A673 (cell line): ENCODE measurements at places on chromosomes 2 and 18.

DNA sequence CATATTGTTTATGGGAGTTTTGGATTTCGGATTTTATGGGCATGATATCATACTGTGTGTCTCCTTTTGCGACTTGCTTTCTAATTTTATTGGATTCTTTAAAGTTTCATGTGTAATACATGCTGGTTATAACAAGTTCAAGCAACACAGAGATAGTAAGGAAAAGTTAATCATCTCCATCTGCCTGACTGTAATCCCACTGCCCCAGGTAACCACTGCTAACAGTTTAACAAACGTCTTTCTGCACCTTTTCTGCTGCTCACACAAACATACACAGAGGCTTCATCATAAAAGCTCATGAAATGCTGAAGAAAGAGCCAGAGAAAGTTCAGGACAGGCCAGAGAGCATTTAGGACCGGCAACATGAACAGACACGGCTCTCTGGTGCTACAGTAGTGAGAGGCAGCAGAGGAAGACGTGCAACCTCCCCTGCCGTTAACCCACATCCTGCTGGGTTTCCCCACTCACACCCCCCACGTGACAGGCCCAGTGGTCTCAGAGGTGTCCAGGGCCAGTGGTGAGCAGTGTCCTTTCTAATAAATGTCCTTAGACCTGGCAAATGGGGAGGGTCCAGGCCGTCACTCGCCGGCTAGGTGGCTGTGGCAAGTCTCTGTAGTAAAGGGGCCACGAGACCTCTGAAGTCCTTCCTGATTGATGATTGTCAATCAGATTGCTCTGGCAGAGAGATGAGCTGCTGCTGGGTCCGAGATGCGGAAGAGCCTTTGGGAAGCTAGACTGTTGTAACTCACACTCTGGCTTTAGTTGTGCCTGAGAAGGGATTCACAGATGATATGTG is 43.0 kb upstream of the SLC1A4 start:
- no peak overlapping the region for H3K4me3 ChIP-seq
- no peak overlapping the region for H3K27ac ChIP-seq
- H3K27me3 ChIP-seq: no peaks in the 10 kb centered on the region
- no peak for DNase-seq

GRCh38 chr2:54084600-54084999 is 30.8 kb upstream of the ACYP2 start:
- no peaks in the 10 kb centered on the region for H3K36me3 ChIP-seq
- no peak for DNase-seq
- no peak overlapping the region for H3K27ac ChIP-seq
- no peaks in the 10 kb centered on the region for H3K27me3 ChIP-seq

DNA sequence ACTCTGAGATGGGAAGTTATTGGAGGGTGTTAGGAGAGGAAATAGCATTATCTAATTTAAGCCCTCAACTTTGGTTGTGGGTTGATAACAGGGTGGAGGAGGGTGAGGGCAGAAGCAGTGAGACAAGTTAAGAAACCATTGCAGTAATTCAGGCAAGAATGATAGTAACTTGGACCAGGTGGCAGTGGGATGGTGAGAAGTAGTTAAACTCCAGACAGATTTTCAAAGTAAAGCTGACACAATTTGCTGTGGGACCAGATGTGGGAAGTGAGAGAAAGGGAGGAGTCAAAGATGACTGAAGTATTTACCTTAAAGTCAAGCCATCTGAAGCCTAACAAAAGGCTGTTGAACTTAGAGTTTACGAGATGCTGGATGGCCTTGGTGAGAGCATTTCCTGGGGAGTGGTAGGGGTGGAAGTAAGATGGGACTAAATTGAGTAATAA is 163.2 kb upstream of the KLF7 start:
- H3K4me3 ChIP-seq: no peak overlapping the region
- H3K4me1 ChIP-seq: no peaks in the 10 kb centered on the region
- no peaks in the 10 kb centered on the region for H3K36me3 ChIP-seq
- H3K27me3 ChIP-seq: no peaks in the 10 kb centered on the region

GRCh38 chr2:143071185-143071876 is 57.9 kb upstream of the ARHGAP15 start:
- no peaks in the 10 kb centered on the region for H3K27me3 ChIP-seq
- H3K27ac ChIP-seq: no peak overlapping the region
- H3K4me3 ChIP-seq: no peak overlapping the region
- no peak for DNase-seq

DNA sequence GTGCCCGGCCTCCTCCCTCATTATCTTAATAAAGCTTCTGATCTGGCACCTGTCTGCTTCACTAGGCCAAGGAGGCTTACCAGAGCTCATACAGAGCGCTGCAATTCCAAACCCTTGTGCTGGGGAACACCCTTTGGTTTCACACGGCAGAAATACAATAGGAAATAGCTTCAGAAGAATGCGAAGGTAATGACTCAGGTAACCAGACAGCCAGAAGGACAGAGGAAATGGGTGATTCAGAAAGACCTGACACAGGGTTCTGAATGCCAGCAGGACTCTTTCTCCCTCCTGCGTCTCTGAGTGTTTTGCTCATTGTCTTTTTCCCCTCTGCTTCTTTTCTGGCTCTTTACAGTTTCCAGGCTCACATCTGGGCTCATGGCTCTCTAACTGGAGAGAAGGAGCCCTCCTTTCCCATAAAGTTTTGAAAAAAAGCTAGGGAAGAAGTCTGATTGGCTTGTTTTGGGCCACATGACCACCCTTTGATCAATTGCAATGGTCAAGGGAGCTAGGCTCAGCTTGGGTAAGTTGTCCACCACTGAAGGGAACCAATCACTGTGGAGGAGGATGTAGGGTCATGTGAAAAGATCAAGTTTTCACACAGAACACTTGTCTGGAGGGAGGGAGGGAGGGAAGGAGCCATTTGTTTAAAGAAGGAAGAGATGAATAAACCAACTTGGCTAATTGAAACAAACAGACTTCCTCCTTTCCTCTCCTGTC is 90.5 kb upstream of the UPP2 start:
- no peaks in the 10 kb centered on the region for H3K36me3 ChIP-seq
- no peaks in the 10 kb centered on the region for H3K4me1 ChIP-seq
- no peak overlapping the region for H3K4me3 ChIP-seq

DNA sequence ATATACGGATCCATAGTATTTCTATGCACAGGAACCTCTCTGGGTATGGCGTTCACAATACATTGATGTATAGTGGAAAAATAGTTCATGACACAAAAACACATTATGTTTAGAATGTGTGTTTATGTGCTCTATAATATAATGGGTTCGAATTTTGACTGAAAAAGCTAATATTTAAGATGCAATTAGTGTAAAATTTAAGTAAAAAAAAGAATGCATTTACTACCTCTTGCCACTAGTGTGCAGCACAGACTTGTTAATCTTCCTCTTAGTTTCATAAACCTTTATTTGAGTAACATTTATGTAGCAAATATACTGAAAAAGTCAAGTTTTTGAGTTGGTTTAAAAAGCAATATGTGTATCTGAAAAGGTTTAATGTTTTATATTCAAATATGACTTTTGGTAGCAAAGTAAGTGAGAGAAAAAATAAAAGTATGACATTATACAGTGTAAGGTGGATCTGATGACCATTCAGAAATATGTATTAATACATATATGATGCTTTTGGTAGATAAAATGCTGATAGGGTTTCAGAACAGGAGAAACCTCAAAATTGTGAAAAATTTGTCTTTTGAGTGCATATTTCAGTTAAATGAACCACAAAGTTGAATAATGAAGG is 49.4 kb downstream of the CCDC102B start:
- H3K36me3 ChIP-seq: no peaks in the 10 kb centered on the region
- peaks cover 27% of the 10 kb centered on the region for H3K4me1 ChIP-seq
- no peaks in the 10 kb centered on the region for H3K27me3 ChIP-seq
- DNase-seq: peak; percentile 49
- H3K27ac ChIP-seq: no peak overlapping the region

GRCh38 chr2:11102466-11102865 is 52.8 kb upstream of the SLC66A3 start:
- no peak overlapping the region for H3K27ac ChIP-seq
- no peaks in the 10 kb centered on the region for H3K27me3 ChIP-seq
- H3K36me3 ChIP-seq: no peaks in the 10 kb centered on the region
- no peaks in the 10 kb centered on the region for H3K4me1 ChIP-seq

DNA sequence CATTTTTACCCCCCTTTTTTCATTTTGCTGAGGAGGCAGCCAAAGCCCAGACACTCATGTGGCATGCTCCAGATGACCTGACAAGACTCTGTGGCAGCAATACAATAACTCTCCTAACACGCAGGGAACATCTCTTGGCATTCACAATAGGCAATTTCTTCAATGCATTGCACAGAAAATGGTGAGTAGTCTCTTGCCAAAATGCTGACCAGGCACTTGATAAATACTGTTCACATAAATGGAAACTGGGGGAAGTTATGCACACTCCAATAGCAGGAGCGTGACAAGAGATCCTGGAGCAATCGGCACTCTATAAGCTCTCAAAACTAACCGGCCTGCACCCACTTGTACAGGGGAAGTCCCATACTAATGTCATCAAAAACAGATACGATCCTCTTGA is 66.3 kb downstream of the NBAS start:
- no peaks in the 10 kb centered on the region for H3K27me3 ChIP-seq
- no peaks in the 10 kb centered on the region for H3K4me1 ChIP-seq
- DNase-seq: no peak

- no peaks in the 10 kb centered on the region for H3K4me1 ChIP-seq
- H3K36me3 ChIP-seq: no peaks in the 10 kb centered on the region
- DNase-seq: no peak
- no peak overlapping the region for H3K27ac ChIP-seq
- no peak overlapping the region for H3K4me3 ChIP-seq
- no peaks in the 10 kb centered on the region for H3K27me3 ChIP-seq
Measured at GRCh38 chr18:38611036-38611964, 1045.7 kb upstream of the CELF4 start.

- no peaks in the 10 kb centered on the region for H3K27me3 ChIP-seq
- H3K4me3 ChIP-seq: no peak overlapping the region
- H3K4me1 ChIP-seq: no peaks in the 10 kb centered on the region
- H3K27ac ChIP-seq: no peak overlapping the region
Measured at GRCh38 chr2:168700615-168701245, 101.7 kb upstream of the NOSTRIN start.

DNA sequence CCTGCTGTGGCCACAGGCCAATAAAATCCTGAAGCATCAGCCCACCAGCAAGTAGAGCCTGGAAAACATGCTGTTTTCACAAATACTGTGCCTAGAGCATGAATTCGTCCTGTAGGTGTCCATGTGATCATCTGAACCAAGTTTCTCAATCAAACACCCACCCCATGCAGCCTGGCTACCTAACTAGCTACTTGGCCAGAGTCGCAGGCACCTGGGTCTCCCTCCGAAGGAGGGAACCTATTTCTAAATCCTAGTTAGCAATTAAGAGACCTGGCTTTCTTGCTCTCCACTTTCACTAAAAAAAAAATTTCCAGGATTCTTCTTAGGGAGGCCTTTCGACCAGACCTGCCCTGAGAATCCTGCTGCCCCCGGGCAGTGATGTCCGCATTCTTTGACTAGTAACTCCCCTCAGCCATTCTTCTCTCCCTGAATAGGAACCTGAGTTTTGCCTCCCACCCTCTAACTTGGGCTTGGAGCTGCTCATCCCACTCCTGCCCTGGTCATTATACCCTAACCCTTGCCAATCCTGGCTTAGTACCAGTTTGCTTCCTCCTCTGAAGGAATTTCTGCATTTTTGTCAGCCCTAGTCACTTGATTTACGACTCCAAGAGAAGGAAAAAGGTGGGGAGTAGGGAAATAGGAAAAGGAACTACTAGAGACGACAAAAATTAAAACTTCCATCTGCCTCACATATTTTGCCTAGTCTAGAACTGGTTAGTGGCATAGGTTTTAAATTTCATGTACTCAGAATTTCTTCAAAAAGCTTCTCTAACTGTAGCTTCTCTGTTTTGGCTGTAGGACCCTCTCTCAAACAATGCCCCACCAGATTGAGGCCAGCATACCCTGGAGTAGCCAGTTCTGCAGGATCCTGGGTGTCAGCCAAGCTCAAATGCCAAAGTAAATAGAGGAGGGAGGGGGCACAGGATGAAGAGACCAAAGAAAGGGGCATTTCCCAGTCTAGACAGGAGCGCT is 25.4 kb upstream of the TANK start:
- no peaks in the 10 kb centered on the region for H3K36me3 ChIP-seq
- H3K27ac ChIP-seq: no peak overlapping the region
- no peak overlapping the region for H3K4me3 ChIP-seq
- H3K4me1 ChIP-seq: peaks cover 9% of the 10 kb centered on the region
- DNase-seq: peak; percentile 14

- no peaks in the 10 kb centered on the region for H3K36me3 ChIP-seq
- H3K27me3 ChIP-seq: peaks cover 48% of the 10 kb centered on the region
- H3K4me1 ChIP-seq: no peaks in the 10 kb centered on the region
- DNase-seq: no peak
- H3K27ac ChIP-seq: no peak overlapping the region
Measured at GRCh38 chr2:172858473-172858745, 122.8 kb downstream of the RAPGEF4 start.

GRCh38 chr2:233789554-233789953 is 11.4 kb downstream of the MROH2A start:
- H3K4me3 ChIP-seq: no peak overlapping the region
- H3K27me3 ChIP-seq: no peaks in the 10 kb centered on the region
- H3K36me3 ChIP-seq: no peaks in the 10 kb centered on the region
- no peak overlapping the region for H3K27ac ChIP-seq

DNA sequence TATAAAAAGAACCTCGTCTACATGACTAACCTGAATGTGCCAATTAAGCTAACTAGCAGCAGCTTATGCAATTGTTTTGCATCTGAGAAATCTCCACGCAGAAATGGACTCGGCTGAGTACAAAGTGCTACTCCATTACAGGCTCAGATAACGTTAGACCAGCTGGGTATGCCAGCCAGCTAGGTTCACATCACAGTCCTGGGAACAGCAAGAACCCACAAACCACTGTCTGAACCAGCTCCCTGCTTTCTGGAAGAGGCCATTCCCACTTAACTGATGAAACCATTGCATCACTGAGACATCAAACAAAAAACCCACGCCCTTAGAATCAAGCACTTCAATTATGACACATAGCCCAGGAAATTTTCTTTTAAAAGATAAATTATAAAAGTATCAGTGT is 202.7 kb downstream of the CYRIA start:
- DNase-seq: no peak
- H3K4me1 ChIP-seq: no peaks in the 10 kb centered on the region
- no peak overlapping the region for H3K27ac ChIP-seq
- no peaks in the 10 kb centered on the region for H3K36me3 ChIP-seq

DNA sequence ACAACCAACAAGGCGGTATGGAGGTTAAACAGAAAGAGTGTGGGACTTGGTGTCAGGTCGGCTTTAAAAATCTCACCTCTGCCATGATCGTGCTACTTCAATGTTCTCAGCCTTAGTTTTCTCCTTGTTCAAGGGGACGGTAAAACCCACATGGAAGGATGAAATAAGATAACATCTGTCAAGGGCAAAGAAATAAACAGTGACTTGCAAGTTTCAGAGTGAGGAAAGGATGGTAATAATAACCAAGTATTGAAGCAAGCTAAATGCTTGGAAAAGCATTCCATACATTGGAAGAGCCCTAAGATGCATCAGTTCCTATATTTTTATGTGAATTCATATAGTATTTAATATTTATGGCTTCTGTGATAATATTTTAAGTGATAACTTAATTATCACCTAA is 29.8 kb upstream of the LMAN1 start:
- no peaks in the 10 kb centered on the region for H3K36me3 ChIP-seq
- no peak for DNase-seq
- no peaks in the 10 kb centered on the region for H3K27me3 ChIP-seq
- no peak overlapping the region for H3K27ac ChIP-seq
- H3K4me3 ChIP-seq: no peak overlapping the region
